ENCODE measurements at places on chromosomes 11 and 22. TPM values are rescaled to one million over a fixed set of nuclear protein-coding genes. Genes with fewer than 3 reads are reported as not detected.

Gene FOSL1
- 2.0 TPM for total RNA-seq

Gene CLCF1
- total RNA-seq = 4.0 TPM

Gene FAR1
- 40.9 TPM for total RNA-seq

Gene VPS37C
- total RNA-seq = 19.6 TPM

Gene ELFN2
- total RNA-seq = 0.03 TPM

Gene LRRC74B
- total RNA-seq = not detected

Gene USH1C
- not detected for total RNA-seq

DNA sequence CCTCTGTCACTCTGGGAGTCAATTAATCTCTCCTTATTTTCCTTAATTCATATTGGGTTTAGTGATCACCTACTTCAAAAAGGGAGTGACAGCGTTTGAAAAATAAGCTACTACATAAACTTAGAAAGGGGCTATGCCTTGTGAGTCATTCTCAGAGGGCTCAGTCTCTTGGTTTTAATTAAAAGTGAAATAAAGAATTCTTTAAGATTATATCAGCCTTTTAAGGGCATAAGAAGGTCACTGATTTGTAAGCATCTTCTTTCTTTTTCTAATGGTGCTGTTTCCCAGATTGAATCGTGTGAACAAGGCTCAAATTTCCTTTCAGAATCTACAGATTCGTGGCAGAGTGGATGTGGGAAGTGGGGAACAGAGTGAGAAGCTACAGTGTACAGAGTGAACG is 636.2 kb upstream of the CCDC90B start:
- no peak for DNase-seq

GRCh38 chr11:43573233-43573632 is 107.3 kb upstream of the HSD17B12 start:
- no peak for DNase-seq

GRCh38 chr11:65774525-65775306 is 6.1 kb downstream of the AP5B1 start:
- no peak for DNase-seq

DNA sequence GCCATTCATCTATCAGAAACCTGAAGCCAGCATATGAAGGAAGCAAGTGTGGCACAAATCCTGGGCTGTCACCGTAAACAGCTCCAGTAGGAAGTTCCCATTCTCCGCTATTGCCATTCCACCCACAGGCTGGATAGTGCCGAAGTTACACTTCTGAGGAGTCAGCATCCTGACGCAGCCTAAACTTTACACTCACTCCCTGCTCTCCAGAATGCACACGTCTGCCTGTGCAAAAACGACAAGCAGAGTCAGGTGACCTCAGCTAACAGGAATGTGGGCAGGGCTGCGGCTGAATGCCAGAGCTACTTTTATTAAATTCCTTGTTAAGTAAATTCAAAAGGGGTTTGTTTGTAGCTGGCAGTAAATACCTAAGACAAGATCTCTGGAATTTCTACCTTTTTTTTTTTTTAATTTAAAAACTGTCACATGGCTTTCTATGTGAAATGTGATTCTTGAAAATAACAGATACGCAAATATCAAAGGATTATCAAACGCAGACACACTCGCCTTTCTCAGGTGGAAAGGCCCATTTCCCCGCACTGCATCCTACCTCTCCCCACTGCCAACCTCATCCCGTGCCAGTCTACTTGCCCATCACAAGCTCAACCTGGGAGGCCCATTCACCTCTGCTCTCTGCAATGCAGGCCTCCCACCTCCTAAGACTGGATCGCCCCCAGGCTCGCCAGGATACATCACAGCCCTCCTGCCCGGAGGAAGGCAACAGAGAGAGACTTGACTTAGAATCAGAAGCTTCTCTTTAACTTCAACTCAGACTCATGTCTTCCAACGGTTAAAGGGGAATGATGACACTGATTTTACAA is 33.5 kb downstream of the NFRKB start:
- DNase-seq = no peak

DNA sequence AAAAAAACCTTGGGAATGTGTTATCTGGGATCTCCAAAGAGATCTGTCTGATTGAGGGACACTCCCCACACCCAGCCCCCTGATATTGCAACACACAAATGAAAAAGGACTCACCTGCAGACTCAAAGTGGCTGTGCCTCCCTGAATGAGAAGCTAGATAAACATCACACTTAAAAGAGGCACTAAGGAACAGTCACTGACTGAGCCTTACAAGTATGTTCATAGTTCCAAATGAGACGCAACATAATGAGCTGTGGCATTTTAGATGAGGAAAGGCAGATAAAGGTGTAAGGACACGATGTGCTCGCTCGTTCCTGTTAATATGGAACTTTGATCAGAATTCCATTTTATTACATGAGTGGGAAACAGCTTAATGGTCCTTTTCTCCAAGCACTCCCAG is 21.0 kb upstream of the CFAP300 start:
- DNase-seq = no peak

DNA sequence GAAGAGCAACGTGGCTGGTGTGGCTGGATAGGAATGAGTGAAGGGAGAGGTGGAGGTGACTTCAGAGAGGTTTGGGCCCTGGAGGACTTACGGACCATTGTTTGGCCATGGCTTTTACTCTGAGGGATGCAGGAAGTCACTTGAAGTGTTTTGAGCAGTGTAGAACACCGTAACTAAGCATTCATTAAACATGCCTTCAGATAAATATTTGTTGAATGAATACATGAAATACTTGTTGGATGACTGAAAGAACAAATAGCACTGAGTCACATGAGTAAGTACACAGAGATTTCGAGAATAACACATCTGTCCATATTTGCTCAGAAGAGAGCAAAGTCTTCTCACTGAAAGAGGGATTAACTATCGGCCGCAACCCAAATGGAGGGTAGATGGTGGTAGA is 182.7 kb upstream of the SNX19 start:
- DNase-seq = no peak

DNA sequence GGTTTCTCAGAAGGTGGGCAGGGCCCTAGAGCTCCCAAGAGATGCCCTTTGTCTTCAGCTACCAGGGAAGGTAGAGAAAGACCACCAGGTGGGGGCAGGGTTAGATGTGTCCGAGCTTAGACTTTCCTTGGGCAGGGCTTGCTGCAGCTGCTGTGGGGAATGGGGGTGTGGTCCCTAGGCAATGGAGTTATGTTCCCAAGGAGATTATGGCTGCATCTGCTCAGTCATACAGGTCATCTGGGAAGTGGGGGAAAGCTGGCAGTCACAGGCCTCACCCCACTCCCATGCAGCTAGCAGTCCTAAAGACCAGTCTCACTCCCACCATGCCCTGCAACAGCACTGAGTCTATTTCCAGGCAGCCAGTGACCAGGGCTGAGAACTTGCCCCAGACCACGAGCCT is 29.5 kb downstream of the MMP27 start:
- DNase-seq = no peak

- no peak for DNase-seq
Measured at GRCh38 chr11:95279921-95280868, 49.2 kb upstream of the SESN3 start.

- DNase-seq = no peak
Measured at GRCh38 chr11:64085906-64086257, 50.2 kb downstream of the FLRT1 start.

DNA sequence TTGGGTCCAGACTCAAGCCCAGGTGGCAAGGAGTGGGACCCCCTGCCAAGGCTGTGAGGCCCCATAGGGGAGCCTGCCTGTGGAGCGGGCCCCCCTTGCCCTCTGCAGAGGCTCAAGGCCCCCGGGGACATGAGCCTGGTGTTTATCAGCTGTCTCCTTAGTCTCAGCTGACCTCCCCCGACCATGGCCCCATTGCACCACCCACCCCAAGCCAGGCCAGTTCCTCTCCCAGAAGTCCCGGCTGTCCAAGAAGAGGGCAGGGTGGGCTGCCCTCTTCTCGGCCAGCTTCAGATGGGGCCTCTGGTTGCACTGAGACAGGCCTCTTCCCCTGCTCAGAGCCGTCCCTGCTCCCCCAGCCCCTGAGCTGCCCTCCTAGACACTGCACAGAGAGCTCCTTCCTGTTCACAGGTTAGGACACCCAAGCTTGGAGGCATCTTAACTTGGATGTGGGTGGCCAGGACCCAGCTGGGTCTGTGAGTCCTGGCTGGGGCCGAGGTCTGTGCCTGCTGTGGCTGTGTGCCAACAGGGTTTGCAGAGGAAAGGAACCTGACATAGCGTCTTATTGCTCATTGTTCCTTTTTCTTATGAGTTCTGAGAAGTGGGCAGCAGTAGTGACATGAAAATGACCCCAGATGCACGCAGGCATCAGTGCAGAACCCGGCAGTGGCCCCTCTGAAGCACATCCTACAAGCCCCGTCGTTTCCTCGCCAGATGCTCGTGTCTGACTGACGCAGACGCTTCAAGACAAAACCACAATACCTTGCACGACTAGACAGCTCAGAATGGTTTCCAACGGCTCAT is 5.4 kb downstream of the TRABD start:
- peak; percentile 83 for DNase-seq

GRCh38 chr11:71310184-71310583 is 57.8 kb upstream of the SHANK2 start:
- no peak for DNase-seq

- DNase-seq = no peak
Measured at GRCh38 chr22:37526376-37526775, 7.2 kb upstream of the CARD10 start.

DNA sequence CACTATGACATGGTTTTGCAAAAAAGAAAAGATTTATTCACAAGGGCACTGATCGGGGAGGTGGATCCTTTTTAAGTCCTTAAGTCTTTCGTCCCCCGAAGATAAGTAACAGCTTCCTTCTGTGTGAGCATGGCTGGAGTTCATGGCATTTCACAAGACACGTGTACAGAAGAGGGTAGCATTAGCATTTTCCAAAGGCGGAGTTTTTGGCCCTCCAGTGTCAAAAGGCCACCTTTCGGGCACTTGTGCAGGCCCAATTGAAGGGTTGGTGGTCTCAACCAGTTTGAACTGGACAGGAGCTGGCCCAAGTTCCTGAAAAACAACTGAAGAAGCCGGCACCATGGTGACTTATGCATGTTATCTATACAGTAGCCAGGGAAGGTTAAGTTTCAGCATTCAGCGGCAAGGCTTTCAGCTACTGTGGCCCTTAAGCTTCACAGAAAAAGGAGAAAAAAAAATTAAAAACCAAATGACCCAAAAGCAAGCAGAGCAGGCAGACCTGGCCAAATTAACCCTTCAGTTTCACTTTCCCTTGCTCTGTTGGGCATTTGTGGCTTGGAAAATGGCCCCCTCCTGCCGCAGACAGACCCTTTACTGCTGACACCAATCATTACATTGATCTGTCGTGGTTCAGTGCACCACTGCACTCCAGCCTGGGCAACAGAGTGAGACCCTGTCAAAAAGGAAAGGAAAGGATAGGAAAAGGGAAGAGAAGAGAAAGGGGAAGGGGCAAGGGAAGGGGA is 18.7 kb downstream of the ZNF74 start:
- no peak for DNase-seq

DNA sequence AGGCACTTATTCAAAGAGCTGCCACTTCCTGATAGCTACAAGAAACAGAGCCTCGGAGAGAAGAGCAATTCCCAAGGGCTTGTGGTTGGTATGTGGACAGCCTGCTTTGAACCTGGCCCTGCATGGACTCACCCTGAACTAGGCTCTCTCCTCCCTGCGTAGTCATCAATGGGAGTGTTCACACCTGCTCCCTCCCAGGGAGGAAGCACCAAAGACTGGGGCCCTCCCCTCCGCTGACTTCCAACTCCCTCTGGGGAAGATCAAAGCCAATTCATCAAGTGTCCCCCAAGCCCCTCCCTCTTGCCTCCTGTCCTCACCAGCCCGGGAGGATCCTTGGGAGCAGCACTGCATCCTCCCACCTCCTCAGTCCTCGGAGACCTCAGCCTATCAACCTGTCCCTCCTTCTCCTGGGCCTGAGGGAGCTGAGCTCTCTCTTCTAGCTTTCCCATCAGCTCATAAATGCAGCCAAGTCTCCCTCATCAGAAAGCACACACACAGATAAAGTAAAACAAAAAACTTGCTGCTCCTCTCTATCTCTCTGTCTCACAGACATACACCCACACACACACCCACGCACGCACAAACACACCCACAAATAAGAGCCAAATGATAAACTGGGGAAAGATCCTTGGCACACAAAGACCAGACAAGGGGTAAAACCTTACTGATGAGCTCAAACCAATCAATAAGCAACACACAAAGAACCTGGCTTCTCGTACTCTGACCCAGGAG is 3.3 kb downstream of the A4GALT start:
- DNase-seq = no peak

DNA sequence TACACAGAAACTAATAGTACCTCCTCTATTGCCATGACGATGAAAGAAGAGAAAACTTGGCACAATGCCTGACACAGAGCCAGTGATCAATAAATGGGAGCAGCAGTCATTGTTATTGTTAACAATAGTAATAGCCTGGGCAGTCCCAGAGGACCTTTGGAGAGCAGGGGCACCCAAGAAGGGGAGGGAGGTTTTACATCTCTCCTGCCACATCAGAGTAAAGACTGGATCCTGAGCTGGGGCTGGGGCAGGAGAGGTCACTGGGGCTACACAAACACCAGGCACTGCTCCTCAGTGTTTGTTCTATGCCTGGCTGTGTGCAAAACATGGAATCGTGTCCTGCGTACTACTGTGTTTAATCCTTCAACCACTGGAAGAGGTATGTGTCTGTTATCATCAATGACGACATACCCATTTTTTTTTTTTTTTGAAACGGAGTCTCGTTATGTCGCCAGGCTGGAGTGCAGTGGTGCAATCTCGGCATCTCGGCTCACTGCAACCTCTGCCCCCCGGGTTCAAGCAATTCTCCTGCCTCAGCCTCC is 25.0 kb upstream of the CREB3L1 start:
- DNase-seq = no peak

DNA sequence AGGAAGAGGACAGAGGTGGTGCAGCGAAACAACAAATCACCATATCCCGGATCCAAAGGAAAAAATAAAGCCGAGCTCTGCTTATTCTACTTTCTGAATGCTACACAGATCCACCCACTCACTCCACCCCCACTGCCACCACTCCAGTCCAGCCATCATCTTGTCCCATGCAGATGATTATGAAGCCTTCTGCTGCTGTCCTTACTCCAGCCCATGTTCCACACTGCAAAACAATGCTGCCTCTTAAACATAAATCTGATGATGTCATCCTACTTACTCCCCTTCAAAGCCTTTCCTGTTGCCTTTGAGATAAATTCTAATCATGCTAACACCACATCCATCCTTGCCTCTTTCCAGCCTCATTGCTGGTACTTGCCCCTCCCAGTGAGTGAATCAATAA is 6.5 kb upstream of the DRD2 start:
- DNase-seq = no peak

DNA sequence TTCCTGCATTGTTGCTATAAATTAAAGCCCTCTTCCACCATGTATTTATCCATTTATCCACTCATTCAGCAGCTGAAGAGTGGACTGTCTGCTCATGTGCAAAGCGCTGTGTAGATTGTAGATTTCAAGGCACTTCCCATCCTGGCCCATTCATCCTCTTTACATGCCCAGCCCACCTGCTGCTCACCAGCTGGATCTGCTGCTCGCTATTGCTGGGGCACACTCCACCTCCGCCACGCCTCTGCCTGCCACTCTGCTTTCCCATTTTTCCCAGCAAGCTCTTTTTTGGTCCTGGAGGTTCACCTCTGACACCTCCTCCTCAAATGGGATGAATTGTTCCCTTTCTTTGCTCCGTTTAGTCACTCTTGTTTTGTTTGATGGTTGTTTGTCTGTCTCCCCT is 48.3 kb downstream of the CEP164 start:
- DNase-seq = peak; percentile 19

GRCh38 chr22:48644108-48644507 is 1183.6 kb downstream of the BRD1 start:
- no peak for DNase-seq

Data from cardiac septum (tissue), 1 donor.